Stromal cell of bone marrow (primary cell): ENCODE measurements at places on chromosomes 12 and 14.
A peak's percentile ranks its signal among the peaks of the same experiment; 100 is the strongest.

GRCh38 chr12:69647178-69647577, 36.5 kb upstream of the LRRC10 start:
- DNase-seq: no peak

DNA sequence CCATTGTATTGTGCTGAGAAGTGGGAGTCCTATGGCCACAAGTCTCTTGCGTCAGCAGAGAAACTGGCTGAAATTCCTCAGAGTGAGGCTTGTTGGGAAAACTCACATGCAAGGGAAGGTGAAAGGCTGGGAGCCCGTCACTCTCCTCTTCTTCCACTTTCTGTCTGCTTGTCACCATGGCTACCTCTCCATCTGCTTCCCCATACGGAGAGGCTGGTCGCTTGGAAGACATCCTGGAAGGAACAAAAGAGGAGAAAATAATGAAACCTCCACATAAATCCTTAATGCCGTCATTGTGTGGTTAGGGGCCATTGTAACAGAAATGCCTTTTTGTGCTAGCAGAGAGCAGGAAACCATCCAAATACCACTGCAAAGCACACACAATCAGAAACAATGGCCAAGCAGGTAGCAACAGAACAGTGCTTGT, 53.7 kb downstream of the SOX5 start:
- DNase-seq: no peak

- DNase-seq: peak; percentile 45
These were observed 369.1 kb downstream of the NPAS3 start for GRCh38 chr14:33307691-33308251.

GRCh38 chr14:43789458-43789857, 717.6 kb downstream of the FSCB start:
- DNase-seq: no peak

DNA sequence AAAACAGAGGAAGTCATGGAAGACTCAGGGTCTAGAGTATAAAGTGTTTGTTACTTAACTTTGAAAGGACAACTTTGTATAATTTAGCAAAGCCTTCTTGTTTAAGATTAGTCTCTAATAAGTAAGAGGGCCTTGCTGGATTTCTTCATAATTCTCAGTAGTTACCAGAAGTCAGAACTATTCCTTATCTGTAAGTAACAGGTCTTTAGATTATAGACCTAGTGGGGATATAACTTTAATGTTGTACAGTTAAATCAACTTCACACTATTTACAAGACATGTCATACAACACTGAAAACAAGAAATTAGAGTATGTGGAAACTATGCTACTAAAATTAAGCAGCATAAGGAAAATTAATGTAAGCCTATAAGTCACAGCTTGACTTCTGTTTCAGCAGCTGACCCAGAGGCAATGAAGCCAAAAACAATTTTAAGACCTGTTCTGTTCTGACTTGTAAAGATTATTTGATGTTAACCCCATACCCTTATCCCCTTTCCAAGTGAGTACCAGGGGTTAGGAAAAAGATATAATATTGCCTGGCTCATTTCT, 398.3 kb downstream of the RAD51B start:
- DNase-seq: no peak

DNA sequence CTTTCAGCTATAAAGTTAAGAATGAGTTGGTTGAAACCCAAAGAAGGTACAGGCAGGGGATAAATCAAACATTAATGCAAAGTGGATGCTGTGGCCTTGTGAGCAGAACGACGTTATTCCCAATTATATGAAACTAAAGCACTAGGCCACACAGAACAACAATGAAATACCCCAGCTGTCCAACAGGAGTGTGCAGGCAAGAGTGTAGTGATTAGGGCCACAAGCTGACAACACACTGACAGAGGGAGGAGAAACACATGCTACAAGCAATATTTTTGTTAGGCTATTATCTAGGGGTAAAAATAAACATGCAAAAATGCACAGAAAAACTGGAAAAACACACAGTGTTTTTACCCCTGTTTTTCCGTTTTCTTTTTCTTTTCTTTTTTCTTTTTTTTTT, 15.0 kb downstream of the MAP3K9 start:
- DNase-seq: no peak

- DNase-seq: no peak
These were observed 1203.0 kb downstream of the AACS start for GRCh38 chr12:126268222-126268621.

- no peak for DNase-seq
These were observed 7.1 kb upstream of the CCDC60 start for GRCh38 chr12:119327471-119327870.

- no peak for DNase-seq
These were observed 154.8 kb upstream of the PRKD1 start for GRCh38 chr14:30082486-30082885.

DNA sequence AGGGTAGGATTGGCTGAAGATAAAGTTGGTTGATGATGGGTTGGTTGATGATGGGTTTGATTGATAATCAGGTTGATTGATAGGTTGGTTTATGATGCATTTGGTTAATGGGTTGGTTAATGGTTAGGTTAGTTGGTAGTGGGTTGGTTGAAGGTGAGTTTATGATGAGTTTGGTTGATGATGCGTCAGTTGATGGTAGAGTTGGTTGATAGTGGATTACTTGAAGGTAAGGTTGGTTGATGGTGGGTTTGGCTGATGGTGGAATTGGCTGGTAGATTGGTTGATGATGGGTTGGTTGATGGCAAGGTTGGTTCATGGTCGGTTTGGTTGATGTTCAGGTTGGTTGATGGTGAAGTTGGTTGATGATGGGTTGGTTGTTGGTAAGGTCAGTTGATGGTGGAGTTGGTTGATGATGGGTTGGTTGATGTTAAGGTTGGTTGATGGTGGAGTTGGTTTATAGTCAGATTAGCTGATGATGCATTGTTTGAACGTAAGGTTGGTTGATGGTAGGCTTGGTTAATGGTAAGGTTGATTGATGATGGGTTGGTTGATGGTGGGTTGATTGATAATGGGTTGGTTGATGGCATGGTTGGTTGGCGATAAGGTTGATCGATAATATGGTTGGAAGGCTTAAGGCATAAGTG, 146.4 kb downstream of the ADGRD1 start:
- DNase-seq: no peak

- no peak for DNase-seq
These were observed 24.7 kb downstream of the CLMN start for GRCh38 chr14:95294834-95295599.

GRCh38 chr12:132702640-132703039, 8.0 kb upstream of the PGAM5 start:
- no peak for DNase-seq

DNA sequence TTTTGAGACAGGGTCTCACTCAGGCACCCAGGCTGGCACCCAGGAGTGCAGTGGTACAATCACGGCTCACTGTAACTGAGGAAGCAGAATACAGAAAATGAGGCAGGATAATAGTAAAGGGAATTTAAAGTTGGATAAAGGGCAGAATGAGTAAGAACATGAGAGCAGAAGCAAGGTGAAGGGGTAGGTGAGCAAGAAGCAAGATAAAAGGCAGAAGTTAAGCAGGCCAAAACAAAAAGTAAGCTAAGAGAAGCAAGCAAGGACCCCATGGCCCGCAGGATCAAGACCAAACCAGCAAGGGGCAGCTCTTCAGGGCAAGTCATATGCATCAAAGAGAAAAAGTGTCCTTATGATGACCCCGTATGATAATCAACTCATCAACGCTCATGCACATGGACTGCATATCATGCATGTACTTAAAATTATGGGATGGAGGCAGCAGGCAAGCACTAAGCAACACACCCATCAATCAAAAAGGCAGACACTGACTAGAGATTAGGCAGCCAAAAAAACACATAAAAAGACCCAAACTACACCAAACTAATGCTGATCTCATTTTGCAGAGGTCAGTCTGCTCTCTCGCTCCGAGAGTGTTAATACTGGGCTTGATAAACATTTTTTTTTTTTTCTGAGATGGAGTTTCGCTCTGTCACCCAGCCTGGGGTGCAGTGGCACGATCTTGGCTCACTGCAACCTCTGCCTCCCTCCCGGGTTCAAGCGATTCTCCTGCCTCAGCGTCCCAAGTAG, 11.6 kb downstream of the TIMELESS start:
- no peak for DNase-seq

- DNase-seq: no peak
These were observed 212.2 kb upstream of the ATP2B1 start for GRCh38 chr12:89920866-89921265.

GRCh38 chr14:97843066-97843465, 1045.9 kb downstream of the VRK1 start:
- no peak for DNase-seq

DNA sequence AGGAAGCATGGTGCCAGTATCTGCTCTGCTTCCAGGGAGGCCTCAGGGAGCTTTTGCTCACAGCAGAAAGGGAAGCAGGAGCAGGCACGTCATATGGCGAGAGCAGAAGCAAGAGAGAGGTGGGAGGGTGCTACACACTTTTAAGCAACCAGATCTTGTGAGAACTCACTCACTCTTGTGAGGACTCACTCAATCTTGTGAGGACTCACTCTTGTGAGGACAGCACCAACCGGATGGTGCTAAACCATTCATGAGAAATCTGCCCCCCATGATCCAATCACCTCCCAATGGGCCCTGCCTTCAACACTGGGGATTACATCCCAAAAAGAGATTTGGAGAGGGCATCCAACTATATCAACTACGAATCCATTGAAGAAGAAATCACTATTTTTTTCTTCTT, 34.3 kb upstream of the LMNTD1 start:
- no peak for DNase-seq

DNA sequence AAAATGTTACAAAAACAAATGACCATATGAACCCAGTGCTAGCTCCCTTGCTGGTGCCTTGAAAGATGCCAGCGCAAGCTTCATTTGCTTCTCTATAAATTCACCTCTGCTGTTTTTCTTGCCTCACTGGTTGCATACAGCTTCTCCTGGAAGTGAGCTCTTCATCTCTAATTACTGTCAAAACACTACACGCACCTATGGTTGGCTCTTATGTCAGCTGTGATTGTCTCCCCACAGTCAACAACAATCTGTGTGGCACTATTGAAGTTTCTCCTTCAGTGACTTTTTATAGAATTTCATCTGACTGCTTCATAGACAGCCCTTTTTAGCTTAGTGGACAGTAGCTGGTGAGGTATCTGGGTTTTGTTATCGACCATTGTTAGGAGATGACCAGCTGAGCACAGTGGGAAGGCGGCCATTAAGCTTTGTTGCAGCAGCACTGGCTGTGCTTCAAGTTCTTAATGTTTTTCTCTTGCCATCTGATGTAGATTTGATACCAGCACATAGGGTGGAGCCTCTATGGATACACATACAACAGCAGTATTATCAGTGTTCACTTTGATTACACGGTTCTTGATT, 131.8 kb downstream of the KITLG start:
- no peak for DNase-seq

DNA sequence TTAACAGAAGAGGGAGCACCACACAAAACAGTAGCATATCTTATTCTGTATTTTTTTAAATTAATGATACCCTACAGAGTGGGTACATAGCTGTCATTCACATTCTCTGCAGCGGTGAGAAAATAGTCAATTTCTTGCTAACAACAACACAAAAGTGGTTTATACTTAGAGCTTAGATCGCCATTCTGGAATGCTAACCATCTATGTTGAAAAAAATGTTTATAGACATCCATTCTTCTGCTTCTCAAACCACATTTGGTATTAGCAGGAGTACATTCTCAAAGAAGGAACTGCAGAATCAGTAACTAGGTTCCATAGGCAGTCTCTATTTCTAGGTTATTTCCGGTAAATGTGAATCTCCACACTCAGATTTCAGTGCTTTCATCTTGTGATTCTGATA, 185.9 kb downstream of the PPFIA2 start:
- DNase-seq: peak; percentile 1

DNA sequence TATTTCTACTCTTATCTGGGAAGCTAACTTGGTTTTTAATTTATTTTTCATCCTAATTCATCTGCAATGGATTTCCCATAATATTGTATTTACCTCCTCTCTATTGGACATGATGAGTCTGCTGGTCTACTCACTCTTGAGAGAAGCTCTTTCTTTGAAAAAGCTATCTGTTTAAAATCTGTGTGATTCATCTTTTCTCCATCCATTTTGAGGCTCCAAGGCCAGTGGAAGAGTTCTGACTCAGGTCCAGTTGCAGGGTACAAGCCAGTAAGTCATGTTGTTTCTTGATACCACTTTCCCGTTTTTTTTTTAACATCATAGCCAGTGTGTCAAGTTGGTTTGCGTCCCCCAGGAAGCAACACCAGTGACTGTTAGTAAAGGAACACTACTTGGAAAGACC, 160.3 kb upstream of the BMP4 start:
- DNase-seq: peak; percentile 45

- no peak for DNase-seq
These were observed 145.1 kb upstream of the GRIP1 start for GRCh38 chr12:66823857-66824570.

- DNase-seq: no peak
These were observed 7.4 kb downstream of the IFI27L1 start for GRCh38 chr14:94088516-94088915.

DNA sequence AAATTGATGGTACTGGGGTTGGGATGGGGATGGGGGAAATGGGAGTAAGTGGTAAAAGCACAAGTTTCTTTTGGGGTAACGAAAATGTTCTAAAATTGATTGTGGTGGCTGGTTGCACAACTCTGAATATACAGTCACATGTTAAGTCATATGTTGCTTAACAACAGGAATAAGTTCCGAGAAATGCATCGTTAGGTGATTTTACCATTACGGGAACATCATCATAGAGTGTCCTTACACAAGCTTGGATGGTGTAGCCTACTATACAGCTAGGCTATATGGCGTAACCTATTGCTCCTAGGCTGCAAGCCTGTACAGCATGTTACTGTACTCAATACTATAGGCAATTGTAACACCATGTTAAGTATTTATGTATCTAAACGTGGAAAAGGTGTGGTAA, 31.0 kb downstream of the ITGA7 start:
- no peak for DNase-seq

DNA sequence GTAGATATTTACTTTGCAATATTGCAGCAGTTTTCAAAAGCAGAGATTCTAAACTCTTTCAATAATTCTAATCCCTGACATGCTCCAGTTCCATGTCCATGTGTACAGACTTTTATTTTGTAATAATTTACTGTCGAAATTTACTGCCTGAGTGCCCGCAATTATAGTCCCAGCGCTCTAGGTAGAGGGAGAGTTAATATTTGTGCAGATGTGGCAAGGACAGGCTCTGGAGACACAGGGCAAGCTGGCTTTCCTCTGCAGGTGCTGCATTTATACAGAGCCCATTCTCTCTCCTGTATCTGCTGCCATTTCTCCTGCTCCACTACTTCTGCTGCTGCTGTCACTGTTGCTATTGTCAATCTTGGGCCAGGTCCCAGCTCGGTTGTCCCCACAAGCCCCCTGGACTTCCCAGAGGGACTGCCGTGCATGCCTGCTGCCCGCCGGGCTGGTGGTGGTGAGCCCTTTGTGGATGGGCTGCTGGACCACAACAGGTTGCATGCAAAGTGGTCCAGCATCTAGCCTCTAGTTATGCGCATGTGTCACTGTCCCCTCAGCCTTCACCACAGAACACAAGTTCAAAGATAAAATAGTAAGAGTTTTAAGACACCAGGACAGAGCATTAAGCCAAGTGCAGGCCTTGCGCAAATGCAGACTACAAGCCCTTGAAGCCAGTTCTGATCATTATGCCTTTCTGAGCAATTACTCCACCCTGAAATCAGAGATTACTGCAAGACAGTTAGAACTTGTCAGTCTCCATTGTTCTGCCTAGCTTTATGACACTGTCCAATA, 40.8 kb upstream of the CSRP2 start:
- DNase-seq: no peak

- DNase-seq: no peak
These were observed 24.1 kb downstream of the CEP83 start for GRCh38 chr12:94435511-94435927.

- no peak for DNase-seq
These were observed 128.1 kb downstream of the NRXN3 start for GRCh38 chr14:78298298-78298697.
